RPMI7951 (cell line): ENCODE measurements at places on chromosomes 11 and 22.
A peak's percentile ranks its signal among the peaks of the same experiment; 100 is the strongest.

- DNase-seq: no peak
Measured at GRCh38 chr11:14975252-14975587, 3.1 kb upstream of the CALCA start.

DNA sequence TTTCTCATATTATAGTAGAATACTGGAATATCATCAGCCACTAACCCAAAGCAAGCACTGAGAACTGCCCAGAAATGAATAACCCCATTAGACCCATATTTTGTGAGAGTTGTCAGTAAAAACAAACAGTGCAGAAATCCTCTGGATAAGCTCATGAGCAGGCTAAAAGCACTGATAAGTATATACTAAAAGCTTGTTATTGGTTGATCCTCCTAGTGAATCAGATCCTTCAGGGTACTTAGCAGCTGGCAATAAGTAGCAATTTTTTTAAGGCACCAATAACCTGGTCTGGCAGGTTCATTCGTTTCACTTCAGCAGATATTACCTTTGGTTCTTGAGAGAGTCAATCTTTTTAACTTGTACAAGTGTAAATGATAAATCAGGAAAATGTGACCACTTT, 1.2 kb downstream of the NOX4 start:
- DNase-seq: no peak

DNA sequence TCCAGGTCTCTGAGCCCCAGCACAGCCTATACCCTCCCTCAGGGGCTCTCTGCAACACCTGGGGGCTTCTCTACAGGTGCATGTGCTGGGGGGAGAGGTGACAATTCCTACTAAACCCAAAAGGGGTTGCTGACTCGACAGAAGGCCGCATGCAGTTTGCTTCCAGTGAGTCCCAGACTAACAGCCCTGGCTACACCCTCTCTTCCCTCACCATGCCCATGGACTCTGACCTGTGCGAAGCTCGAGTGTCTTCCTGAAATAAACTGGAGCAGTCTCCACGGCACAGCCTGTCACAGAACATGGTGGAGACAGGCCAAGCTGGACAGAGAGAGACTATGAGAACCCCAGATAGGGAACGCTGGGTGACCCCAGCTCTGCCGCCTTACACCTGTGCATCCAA, 16.6 kb downstream of the PLEKHA7 start:
- DNase-seq: no peak

DNA sequence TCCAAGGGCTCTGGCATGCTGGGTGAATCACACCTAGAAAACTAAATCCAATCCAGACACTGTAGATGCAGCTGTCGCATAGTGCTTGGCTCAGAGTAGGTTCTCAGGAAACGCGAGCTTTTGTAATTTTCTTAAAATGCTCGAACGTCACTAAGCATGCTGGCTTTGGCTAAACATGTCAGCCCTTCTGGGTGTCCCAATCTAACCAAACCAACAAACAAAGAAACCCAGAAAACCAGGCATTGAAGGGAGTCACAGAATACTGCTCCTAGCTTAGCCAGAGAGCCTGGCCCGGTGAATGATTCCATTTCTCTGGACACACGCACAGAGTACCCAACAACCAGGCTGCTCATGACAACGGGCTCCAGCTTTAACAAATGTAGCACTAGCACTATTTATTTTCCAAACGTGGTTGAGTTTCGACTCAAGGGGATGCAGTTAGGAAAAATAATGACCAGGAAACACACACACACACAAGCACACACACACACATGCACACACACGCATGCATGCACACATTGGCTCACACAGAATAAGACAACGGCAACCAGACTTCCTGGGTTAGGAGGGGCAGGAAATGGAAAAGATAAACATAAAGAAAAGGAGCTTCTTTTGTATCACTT, 492.6 kb downstream of the MIAT start:
- peak; percentile 49 for DNase-seq
